ENCODE measurements at places on chromosomes 7 and 10.

GRCh38 chr7:116511552-116512519 lies 12.3 kb downstream of the CAV2 start:
- DNase-seq = peak; percentile 39

- peak; percentile 23 for DNase-seq
Measured at GRCh38 chr7:70033226-70033625, 435.0 kb downstream of the AUTS2 start.

DNA sequence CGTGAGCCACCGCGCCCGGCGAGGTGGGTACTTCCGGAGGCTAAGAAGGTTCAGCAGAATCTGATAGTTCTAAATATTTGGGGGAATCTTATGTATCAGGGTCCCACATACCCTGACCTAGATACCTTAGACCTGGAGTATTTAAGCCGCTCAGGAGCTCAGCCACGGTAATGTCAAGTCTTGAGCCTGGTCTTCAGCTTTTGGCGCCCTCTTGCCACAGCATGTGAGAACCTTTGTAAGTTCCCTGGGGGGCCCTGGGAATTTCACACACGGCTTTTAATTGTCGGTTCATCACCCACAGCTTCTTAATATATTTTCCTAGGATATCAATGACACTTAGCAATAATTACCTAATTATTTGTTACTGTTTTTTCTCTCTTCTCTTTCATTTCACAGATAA lies 324.3 kb upstream of the GALNT17 start:
- no peak for DNase-seq

DNA sequence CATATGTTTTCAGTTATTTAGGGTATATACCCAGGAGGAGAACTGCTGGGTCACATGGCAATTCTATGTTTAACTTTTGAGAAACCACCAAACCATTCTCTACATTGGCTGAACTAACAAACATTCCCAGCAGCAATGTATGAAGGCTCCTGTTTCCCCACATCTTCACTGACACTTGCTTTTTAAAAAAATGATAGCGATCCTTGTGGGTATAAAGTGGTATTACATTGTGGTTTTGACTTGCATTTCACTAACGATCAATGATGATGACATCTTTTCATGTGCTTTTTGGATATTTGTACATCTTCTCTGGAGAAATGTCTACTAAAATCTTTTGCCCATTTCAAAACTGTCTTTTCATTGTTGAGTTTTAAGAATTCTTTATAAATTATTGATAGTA lies 51.2 kb upstream of the ANAPC16 start:
- DNase-seq = peak; percentile 84

GRCh38 chr10:68224810-68225209 lies 7.1 kb downstream of the ATOH7 start:
- DNase-seq = no peak

DNA sequence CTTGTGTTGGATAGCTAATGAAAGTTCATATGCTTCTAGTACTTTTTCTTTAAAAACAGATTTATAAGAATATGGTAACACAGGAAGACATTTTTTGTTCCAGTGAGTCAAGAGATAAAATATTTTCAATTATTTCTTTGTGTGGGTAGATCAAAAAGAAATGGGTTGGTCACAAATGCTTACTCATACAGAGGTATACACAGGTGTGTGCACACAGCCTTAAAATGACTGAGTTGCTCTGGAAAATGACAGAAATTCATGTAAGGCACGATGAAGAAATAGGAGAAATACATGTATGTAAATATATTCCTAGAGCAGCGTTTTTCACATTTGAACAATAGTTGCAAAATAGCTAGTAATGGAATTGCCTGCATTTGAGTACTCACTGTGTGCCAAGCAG lies 66.0 kb downstream of the ST7 start:
- DNase-seq = no peak

DNA sequence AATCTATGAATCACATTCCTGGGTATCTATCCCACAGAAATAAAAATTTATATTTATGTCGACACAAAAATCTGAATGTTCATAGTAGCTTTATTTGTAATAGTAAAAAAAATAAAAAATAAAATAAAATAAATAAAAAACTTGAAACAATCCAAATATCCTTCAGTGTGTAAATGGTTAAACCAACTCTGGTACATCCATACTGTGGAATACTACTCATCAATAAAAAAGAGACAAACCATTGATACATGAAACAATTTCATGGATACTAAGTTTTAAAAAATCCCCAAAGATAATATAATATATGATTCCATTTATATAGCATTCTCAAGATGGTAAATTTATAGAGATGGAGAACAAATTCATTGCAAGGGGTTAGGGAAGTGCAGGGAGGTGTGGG lies 48.6 kb downstream of the USP6NL start:
- DNase-seq = no peak

DNA sequence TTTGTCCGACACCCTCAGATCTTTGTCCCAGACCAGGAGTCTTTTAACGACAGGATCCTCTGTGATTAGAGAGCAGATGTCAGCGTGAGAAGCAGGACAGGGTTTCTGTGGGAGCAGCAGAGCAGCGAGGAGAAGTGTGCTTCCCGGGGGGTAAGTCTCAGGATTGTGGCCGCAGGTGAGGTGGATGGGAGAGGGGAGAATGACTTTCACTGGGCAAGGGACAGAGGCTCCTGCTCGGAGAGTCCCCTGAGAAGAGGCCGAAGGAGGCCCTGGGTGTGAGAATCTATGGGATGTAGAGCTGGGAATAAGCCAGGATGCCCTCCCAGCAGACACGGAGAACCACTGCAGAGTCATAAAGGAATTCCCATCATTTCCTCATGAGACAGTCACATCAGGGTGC lies 10.4 kb upstream of the RBAK start:
- DNase-seq = no peak

GRCh38 chr7:7201578-7202374 lies 19.4 kb downstream of the C1GALT1 start:
- no peak for DNase-seq

GRCh38 chr10:28983799-28984198 lies 305.1 kb upstream of the LYZL1 start:
- no peak for DNase-seq

DNA sequence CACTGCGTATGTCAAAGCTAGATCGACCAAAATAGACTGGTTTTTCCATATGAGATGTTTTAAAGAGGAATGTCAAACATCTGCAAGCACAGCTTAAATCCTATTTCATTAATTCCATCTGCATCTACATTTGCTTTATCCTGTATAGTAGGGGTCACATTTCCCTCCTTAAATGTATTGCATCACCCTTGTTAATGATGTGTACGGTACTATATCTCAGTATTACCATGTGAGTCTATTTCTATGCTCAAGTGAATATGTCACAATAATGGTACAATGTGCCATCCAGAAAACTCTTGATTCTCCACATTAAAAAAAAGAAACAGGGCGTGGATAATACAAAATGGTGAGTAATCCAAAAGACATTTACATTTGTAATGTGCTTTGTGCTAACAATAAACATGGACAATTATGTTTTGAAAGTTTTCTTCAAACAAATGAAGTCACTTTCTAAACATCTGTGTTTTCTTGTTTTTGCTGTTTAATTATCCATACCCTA lies 56.6 kb downstream of the TWIST1 start:
- DNase-seq = no peak

GRCh38 chr10:113893570-113893969 lies 39.1 kb downstream of the NHLRC2 start:
- no peak for DNase-seq

DNA sequence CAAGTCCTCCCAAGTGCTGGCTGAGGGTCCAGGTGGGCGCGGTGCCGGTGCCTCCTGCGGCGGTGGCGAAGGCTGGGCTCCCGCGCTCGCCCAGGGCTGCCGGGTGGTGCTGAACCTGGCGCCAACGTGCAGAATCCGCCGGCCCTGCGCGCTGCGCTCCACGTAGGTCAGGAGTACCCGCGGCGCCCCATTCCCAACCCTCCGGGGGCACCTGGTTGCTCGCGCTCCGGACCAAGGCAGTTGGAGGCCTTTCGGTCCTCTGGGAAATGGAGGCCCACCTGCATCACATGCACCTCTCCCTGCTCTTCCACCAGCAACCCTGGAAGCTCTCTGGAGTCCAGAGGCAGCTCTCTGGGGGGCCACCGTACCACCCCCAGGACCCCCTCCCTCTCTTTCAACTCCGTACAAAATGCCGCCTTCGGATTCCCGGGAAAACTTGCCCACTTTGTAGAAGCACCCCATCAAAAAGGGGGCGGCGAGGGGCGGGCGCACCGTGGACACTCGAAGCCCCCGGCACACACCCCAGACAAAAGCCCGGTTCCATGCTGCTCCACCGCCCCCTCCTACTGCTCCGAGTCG lies 745 bp downstream of the SLC16A9 start:
- no peak for DNase-seq

- DNase-seq = no peak
Measured at GRCh38 chr7:74023092-74023536, 4.9 kb upstream of the ELN start.

- DNase-seq = no peak
Measured at GRCh38 chr7:128309976-128310375, 33.7 kb downstream of the RBM28 start.

- no peak for DNase-seq
Measured at GRCh38 chr7:154304740-154305700, 252.8 kb downstream of the DPP6 start.

GRCh38 chr7:85554236-85555178 lies 367.7 kb upstream of the SEMA3D start:
- DNase-seq = peak; percentile 66

DNA sequence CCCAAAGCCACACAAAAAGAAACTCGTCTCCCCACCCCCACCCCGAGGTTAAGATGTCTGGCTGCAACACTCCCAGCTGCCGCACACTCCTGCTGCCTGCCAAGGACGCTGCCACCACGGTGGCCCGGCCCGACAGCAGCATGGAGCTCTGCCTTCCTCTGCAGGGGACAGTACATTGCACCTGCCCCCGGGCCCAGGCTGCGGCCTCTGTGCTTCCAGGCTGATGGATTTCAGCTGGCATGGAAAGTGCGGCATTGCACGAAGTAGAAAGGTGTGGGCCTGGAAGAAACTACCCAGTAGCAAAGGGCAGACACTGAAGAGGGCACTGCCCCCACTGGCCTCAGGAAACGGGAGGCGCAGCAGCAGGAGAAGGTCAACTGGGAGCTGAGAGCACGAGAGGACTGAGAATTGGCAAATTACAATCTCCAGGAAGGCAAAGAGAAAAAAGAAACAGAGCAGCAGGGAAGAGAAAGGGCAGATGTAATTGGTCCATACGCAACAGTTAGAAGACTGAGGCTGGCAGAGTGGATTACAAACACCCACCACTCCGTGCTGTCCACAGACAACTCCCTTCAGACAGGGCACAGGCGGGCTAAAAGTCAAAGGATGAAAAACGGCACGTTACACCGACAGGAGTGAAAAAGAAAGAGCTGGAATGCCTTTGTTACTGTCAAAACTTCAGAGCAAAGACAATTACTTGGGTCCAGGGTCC lies 117.1 kb upstream of the DIP2C start:
- no peak for DNase-seq

GRCh38 chr7:10703981-10704380 lies 269.7 kb upstream of the PHF14 start:
- no peak for DNase-seq

- peak; percentile 36 for DNase-seq
Measured at GRCh38 chr7:41738336-41738735, 35.4 kb upstream of the INHBA start.

DNA sequence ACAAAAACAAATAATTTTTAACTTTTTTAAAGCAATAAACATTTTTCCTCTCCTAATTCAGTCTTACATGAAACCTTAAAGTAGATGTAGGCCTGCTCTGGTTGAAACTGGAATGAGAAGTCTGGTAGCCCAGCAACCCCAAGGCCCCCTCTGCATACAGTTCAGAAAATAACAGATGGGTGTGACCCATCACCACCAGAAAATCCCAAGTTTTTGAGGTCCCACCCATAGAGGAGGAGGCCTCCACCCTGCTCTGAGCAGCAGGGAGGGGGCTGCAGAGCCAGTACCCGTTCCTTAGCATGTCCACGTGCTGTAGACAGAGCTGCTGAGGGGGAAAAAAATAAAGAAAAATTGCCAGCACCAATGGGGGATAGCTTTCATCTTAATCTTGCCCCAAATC lies 122.7 kb downstream of the WNT2 start:
- DNase-seq = no peak

- DNase-seq = peak; percentile 35
Measured at GRCh38 chr7:33107136-33108066, 1.8 kb downstream of the RP9 start.

- DNase-seq = no peak
Measured at GRCh38 chr7:40219917-40220316, 85.1 kb downstream of the SUGCT start.

DNA sequence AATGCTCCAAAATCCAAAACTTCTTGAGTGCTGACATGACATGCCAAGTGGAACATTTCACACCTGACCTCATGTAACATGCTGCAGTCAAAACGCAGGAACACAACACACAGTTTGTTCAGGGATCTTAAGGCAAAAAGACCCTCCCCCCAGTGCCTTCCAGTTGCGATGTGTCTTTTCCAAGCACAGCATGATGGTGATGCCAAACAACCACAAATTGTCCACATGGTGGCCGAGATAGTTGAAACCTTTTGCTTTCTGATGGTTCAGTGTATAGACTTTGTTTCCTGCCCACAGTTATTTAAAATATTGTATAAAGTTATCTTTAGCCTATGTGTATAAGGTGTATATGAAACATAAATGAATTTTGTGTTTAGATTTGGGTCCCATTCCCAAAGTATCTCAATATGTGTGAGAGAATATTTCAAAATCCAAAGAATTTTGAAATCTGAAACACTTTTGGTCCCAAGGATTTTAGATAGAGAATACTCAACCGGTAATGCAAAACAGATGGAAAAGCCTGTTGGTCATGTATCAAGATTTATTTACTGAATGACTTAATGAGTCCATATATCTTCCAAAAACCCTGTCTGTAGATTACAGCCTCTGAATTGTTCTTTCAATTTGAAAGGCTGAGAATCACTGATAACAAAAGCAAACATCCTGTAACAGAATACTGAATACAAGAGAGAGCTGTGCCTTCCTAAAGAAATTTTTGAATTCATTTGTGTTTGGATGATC lies 93.4 kb upstream of the OIT3 start:
- DNase-seq = no peak

GRCh38 chr10:94353336-94353735 lies 9.4 kb downstream of the NOC3L start:
- DNase-seq = no peak

DNA sequence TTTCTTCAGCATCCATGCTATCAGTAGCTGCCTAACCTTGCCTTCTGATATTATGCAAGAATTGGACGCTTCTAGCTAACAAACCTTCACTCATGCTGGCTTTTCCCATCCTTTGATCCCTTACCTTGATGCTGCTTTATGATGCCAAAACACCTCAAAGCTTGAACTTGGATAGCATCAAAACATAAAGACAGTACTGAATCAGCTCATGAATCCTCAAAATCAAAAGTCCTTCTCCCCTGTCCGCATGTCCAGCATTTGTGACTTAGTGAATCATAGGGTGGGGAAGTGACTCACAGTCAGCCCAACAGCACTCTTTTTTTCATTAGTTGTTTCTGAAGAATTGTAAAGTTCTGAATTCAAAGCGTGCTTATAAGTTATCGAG lies 89.5 kb upstream of the PIK3CG start:
- DNase-seq = peak; percentile 76

- no peak for DNase-seq
Measured at GRCh38 chr7:20507157-20507556, 108.3 kb upstream of the ABCB5 start.

- DNase-seq = no peak
Measured at GRCh38 chr10:120229641-120230040, 227.4 kb upstream of the PLPP4 start.

All from inflammatory macrophage treated with lipopolysaccharide for 4 hours (primary cell).